Dermis microvascular lymphatic vessel endothelial cell (primary cell): ENCODE measurements at places on chromosomes 5 and 9. TPM values are rescaled to one million over a fixed set of nuclear protein-coding genes. Genes with fewer than 3 reads are reported as not detected.

Gene KIF4B
- 0.26 and 0.63 TPM in 2 replicates for total RNA-seq

DNA sequence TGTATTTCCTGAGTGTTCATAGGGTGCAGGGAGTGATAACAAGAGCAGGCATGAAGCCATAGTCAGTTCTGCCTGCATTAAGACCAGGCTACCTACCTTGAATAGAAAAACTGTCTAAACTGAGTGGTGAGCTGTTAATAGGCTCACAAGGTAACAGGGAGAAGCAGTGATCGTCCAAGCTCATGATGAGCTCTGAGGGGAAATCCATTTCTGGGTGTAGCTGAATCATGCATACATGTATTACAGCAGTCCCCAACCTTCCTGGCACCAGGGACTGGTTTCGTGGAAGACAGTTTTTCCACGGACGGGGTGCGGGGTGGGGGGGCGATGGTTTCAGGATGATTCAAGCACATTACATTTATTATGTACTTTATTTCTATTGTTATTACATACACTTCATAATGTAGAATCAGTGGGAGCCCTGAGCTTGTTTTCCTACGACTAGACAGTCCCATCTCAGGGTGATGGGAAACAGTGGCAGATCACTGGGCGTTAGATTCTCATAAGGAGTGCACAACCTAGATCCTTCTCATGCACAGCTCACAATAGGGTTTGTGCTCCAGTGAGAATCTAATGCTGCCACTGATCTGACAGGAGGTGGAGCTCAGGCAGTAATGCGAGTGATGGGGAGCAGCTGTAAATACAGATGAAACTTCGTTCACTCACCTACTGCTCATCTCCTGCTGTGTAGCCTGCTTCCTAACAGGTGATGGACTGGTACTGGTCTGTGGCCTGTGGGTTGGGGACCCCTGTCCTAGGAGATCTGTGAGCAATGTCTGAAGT lies 100.0 kb upstream of the IL6ST start:
- no peak for DNase-seq

- no peak for DNase-seq
These were observed 310.5 kb upstream of the TRPM3 start for GRCh38 chr9:71431931-71432330.

GRCh38 chr9:23426144-23426543 lies 399.9 kb downstream of the ELAVL2 start:
- no peak for DNase-seq

DNA sequence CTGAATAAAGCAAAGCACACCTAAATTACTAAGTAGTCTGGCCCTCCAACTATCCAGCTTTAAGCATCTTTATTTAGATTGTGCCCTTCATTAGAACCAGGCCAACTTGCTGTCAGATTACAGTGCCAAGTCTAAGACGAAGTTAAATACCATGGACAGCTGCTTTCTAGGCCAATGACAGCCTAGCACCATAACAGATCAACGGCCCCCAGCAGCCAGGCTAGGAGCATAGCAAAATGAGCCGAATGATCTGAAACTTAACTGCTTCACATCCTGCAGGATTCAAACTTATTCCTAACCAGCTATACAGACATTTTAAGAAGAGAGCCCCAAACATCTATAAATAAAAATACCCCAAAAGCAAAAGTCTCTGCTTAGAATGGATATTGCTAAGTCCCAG lies 6.8 kb downstream of the SLC24A2 start:
- DNase-seq: no peak

GRCh38 chr9:89911721-89912604 lies 307.2 kb downstream of the GADD45G start:
- no peak for DNase-seq

DNA sequence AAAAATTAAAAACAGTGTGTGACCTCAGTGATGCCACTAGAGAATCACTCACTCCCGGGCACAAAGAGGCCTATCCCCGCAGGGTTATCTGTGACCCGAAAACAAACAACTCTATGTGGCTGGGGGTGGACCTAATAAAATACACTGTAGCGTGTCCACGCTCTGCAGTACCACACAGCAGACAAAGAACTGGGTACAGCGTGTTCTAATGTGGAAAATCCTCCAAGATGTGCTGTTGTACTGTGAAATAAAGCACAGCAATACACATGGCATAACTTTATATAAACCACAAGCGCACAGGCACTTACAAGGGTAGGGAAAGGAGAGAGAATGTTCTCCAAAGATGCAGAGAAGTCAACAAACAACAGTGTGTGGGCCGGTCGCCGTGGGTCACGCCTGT lies 8.1 kb upstream of the SLC34A1 start:
- no peak for DNase-seq

GRCh38 chr9:105354448-105354847 lies 93.4 kb upstream of the FSD1L start:
- no peak for DNase-seq

DNA sequence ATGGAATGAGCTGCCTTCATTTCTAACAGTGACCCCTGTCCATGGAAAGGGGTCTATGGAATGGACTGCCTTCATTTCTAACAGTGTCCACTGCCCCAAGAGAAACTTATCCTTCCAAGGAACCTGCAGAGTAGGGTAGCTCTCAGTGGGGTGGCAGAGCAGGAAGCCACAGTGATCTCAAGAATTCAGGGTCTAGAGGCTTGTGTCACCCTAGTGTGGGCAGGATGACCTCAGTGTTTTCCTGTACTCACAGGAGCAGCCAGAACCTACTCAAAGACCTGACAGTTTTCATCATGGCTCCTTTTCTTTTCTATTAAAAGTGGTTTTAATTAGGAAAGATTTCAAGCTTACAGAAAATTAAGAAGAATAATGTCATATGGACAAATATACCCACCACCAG lies 27.5 kb downstream of the SEC61B start:
- DNase-seq: no peak

- DNase-seq: peak; percentile 33
These were observed 124.8 kb upstream of the PTCH1 start for GRCh38 chr9:95641586-95641985.

- peak; percentile 62 for DNase-seq
These were observed 23.1 kb downstream of the PRELID2 start for GRCh38 chr5:145811834-145812625.

GRCh38 chr9:124818431-124819281 lies 34.6 kb upstream of the WDR38 start:
- peak; percentile 67 for DNase-seq

DNA sequence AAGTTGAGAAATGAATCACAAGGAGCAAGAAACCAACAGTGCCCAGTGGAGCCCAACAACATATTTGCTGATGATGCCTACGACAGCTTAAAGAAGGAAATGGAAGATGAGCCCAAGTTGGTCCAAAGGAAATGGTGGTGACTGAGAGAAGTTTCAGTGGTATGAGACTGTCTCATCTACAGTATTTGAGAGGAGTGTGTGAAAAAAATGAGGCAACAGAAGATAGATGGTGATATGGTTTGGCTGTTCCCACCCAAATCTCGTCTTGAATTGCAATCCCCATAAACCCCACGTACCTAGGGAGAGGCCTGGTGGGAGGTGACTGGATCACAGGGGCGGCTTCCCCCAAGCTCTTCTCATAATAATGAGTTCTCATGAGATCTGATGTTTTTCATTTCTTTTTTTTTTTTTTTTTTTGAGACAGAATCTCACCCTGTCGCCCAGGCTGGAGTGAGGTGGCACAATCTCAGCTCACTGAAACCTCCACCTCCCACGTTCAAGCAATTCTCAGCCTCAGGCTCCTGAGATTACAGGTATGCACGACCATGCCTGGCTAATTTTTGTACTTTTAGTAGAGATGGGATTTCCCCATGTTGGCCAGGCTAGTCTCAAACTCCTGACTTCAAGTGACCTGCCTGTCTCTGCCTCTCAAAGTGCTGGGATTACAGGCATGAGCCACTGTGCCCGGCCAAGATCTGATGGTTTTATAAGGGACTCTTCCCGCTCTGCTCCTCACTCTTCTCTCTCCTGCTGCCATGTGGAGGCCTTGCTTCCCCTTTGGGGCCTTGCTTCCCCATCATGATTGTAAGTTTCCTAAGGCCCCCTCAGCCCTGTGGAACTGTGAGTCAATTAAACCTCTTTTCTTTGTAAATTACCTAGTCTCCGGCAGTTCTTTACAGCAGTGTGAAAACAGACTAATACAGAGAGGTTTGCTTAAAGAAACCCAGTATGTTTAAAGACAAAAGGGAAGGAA lies 30.2 kb downstream of the EFCAB9 start:
- DNase-seq: no peak

DNA sequence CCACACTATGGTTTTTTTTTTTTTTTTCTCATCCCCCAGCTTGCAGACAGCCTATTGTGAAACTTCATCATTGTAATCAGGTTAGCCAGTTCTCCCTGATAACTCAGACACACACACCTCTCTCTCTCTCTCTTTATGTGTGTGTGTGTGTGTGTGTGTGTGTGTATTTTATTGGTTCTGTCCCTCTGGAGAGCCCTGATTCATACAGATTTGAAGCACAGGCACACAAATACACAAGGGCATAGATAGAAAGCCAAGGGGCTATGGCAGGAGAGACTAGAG lies 20.6 kb upstream of the VCAN start:
- peak; percentile 50 for DNase-seq

- no peak for DNase-seq
These were observed 202.5 kb upstream of the GAS1 start for GRCh38 chr9:87149799-87150198.

DNA sequence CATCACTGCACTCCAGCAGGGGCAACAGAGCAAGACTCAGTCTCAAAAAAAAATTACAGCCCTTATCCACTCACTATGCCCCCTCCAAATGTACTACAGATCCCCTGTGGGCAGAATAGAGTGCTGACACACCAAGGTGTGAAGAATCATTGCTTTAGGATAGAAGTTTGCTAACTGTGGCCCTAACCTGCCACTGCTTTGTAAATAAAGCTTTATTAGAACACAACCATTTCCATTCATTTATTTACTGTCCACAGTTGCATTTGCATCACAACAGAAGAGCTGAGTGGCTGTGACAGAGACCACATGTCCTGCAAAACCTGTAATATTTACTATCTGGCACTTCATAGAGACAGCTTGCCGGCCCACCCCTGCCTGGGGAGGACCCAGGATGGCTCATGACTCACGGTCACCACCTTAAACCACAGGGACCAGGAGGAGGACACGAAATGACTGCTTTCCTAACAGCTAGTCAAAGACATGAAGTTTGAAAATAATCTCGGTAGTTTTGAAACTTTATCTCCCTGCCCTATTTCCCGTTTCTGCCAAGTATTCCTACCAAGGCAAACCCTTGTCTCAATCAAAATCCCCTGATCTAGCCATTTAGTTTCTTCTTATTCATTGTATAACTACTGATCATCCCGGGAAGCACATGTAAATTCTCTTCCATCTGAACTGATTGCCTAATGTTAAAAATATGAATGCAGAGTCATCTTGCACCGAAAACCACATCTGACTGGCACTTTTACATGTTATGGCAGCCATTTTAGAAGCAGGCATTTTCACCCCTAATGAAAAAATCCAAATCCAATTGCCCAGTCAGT lies 206.1 kb downstream of the SLIT3 start:
- DNase-seq: no peak

DNA sequence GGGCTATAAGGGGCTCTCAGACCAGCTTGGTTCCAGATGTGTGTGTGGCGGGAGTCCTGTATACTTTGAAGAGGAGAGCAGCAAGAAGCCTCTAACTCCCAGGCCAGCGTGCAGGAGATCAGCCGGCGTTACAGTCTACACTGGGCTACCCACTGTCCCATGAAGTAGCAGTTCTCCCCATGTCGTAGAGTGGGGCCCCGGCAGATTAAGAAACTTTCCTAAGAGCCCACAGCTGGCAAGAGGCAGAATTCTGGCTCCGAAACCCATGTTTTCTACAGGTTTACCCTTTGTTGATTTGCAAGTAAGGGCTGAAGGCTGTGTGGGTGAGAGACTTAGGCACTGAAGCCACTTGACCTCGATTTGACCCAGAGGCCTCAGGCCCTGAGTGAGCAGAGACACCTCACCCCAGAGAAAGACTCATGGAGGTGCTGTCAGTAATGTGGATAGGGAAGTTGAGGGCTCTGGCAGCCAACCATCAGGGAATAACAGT lies 881 bp upstream of the B4GALT1 start:
- no peak for DNase-seq
